ENCODE measurements at places on chromosomes 1 and 21.

DNA sequence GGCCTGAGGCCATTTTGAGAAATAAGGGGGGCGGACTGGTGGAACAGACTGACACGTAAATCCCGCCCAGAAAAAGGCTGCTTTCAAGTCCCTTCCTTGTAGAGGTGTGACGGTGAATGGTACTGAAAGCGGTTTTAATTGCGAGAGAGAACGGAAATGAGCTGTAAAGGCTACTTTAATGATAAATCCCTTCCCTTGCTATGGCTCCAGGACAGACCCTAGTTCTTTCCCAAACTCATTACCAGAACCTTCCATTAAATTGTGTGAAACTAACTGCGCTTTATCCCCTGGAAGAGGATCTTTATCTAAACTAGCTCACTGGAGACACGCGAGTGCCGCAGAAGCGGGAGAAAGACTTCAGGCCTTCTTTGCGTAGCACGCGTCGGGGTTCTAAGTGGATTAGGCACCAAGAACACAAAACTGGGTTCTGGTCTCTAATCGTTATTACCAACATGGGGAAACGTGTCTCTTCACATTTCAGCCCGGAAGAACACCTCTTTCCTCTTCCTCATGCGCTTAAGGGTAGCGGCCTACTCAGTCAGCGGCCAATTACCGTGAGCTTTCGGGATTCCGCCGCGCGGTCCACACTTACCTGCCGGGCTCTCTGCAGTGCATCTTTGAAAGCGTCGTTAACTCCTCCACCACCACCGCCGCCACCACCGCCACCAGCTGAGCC lies 441 bp downstream of the FUBP1 start:
- peak; percentile 37 for DNase-seq

GRCh38 chr1:163410073-163410999 lies 88.6 kb downstream of the NUF2 start:
- peak; percentile 18 for DNase-seq

DNA sequence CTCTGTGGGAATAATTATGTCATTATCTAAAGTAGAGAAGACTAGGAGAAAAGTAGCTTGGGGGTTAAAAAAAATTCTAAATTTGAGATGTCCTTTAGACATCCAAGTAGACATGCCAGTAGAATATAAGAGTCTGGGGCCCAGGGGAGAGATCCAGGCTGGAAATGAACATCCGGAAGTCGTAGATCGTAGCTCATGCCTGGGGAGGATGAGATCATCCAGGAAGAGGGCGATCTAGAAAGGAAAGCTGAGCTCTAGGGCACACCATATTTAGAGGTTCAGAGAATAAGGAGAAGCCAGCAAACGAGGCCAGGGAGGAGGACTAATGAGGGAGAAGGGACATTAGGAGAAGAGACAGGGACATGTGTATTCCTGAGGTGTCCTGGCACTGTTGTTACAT lies 12.2 kb downstream of the NGF start:
- DNase-seq = no peak

DNA sequence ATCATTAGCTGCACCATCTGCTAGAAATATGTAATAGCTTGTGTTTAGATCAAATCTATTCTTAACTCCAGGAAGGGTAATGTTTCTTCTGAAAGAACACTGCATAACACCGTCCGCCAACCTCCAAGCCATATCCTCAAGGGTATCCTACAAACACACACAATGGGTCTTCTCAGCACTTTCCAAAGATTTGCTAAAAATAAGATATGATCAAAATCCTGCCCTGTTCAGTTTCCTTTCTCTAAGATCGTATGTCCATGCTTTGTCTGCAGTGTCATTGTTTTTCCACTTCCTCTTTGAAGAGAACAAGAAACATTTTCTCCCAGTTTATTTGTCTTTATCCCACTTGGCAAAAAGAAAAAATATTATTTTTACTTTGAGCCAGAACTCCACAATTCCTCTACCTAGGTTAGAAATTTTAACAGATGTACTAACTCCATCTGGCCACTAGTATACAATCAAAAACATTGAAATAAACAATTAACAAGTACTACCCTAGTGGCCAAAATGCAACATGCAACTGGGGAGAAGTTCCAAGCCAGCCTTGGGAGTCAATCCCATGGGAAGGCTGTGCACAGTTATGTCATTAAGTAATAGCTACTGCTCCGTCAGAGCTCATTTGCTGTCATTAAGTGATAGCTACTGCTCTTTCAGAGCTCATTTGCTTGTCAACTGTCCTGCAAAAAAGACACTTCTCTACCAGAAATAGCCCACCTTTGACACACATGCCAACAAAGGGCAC lies 37.8 kb downstream of the FRRS1 start:
- DNase-seq = peak; percentile 43

GRCh38 chr1:33634806-33635205 lies 162.4 kb downstream of the ZSCAN20 start:
- peak; percentile 18 for DNase-seq

- no peak for DNase-seq
These were observed 579.9 kb upstream of the BEND5 start for GRCh38 chr1:49356594-49356993.

GRCh38 chr21:45282283-45283034 lies 5.2 kb downstream of the POFUT2 start:
- DNase-seq = no peak

DNA sequence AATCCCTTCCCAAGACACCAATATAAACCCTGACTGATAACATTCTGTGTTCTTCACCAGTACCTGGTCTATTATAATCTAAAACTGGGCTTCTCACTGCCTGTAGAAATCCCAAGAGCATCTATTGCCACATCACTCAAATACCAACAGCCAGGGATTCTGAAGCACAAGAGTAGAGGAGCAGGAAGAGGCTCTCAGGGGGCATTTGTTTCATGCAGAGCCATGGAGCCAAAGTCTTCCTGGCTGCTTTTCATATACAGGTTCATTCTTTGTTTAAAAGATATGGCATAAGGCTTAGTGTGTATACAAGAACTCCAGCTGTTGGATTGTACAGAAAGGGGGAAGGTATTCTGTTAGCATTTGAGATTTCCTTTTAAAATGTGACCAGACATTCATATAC lies 38.2 kb upstream of the USH2A start:
- DNase-seq = no peak

DNA sequence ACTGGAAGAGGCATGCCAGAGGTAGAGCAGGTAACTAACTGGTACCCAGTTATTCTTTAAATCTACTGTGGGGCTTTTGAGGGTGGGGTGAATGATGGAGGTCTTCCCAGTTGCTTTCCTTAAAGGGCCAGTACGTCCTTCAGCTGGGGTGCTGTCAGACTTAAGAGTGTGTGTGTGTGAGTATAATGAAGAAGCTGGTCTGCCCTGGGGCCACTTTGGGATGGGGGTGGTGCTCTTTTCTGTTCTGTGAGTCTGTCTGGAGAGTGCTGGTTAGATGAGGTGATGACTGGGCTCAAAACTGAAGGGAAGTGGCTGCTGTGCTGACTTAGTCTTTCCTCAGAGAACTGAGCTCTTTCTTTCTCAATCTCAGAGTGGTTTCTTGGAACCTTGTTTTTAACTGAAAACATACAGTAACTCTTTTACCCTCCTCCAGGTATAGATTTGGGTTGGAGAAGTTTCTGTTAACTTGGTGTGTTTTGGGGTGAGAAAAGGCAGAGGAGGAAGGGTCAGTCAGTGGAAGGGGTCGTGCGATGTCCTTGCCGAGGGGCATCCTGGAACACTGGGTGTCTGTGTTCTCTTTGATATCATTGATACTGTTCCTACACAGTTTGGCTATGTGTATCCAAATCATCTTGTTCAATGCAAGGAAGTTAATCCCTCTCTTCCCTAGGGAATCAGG lies 746 bp downstream of the MACF1 start:
- no peak for DNase-seq

DNA sequence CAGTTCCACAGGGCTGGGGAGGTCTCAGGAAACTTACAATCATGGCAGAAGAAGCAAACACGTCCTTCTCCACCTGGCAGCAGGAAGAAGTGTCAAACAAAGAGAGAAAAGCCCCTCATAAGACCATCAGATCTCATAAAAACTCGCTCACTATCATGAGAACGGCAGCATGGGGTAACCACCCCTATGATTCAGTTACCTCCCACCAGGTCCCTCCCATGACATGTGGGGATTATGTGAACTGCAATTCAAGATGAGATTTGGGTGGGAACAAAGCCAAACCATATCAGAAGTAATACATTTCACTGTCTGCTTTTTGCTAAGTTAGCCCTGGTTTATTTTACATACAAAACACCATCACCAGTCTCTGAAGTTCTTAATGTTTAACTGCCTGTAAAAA lies 68.5 kb downstream of the RBM11 start:
- no peak for DNase-seq

DNA sequence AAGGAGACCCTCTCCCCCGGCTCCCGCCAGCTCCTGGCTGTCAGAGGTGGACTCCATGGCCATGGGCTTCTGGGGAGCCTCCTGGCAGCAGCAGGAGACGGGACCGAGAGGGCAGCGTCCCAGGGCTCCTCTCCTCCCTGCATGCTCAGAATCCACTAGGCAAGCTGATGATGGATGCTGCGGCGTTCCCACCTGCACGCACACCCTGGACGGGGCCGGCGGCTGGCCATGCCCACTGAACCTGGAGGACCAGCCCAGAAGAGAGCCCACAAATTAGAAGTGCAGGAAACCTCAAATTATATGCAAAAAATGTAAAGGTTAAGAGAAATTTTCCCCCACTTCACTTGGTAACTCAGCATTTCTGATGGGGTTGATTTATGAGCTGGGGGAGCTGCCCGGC lies 77.3 kb upstream of the ARHGEF16 start:
- DNase-seq = no peak

DNA sequence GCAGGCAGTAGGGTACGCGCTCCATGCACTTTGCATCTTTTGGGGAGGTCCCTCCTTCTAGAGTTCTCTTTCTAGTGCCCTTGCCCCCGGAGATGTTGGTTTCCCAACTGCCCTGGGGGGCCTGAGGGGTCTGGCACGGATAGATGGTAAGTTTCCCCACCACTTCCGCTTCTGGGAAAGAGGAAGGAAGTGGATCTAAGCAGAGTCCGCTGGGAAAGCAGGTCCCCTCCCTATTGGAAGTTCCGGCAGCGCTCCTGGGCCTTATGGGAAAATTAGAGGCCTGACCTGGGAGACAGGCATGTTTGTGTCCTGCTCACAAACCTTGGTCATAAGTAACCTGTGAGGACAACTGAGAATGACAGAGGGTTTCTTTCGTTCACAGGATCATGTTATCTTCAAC lies 274.4 kb downstream of the RPS6KC1 start:
- DNase-seq = no peak

DNA sequence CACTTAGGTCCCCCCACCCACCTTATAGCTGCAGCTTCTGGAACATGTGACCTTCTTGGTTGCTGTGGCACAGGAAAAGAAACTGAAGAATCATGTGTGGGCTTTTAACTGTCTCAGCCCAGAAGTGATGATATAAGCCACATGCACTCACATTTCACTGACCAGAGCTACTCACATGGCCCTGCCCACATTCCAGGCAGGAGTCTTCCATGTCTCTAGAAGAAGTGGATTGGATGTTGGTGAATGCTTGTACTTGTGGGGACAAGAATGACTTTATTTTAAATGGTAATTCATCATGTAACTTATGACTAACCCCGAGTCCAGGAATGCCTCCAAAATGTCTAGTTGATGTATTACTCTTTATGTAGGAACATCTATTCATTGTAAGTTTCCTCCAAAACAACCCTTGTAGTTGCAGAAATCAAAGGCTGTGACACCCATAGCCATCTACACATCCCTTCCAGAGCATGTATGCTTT lies 15.8 kb upstream of the CAMK1G start:
- no peak for DNase-seq

- DNase-seq = no peak
These were observed 1.6 kb downstream of the ADGRL4 start for GRCh38 chr1:79004916-79005315.

- DNase-seq = no peak
These were observed 163.5 kb downstream of the KCTD3 start for GRCh38 chr1:215730600-215730999.

- DNase-seq = no peak
These were observed 2023.3 kb downstream of the NCAM2 start for GRCh38 chr21:23021481-23021880.

DNA sequence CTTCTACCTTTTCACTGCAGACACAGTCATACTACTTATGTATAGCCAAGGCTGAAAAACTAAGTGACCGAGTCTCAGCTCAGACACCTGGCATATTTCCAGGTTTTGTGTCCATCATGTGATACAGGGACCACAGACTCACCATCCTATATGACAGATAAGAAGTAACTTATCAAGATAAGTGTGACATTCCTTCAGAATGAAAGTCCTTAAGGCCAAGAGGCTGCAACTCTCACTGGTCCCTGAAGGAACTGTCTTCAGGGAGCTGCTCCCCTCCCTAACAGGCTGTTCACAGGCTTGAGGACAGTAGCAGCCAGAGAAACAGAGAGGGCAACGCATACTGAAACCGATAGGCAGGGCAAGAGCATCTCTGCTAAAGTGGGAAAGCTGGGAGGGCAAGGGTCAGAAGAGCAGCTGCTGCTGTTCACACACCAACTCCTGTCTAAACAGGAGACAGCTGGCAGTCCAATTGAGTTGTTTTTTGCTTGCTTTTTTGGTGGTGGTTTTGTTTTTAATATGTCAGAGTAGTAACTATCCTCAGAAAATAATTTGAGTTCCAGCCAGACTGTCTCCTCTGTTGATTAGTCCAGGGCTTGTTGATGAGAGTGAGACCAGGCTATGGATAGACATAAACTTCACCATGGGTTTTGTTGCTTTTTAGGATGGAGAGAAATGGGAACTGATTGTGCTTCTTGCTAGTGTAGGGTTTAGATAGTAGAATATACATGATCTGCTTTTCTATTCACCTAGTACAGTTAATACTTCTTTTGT lies 67.7 kb downstream of the MACF1 start:
- no peak for DNase-seq

DNA sequence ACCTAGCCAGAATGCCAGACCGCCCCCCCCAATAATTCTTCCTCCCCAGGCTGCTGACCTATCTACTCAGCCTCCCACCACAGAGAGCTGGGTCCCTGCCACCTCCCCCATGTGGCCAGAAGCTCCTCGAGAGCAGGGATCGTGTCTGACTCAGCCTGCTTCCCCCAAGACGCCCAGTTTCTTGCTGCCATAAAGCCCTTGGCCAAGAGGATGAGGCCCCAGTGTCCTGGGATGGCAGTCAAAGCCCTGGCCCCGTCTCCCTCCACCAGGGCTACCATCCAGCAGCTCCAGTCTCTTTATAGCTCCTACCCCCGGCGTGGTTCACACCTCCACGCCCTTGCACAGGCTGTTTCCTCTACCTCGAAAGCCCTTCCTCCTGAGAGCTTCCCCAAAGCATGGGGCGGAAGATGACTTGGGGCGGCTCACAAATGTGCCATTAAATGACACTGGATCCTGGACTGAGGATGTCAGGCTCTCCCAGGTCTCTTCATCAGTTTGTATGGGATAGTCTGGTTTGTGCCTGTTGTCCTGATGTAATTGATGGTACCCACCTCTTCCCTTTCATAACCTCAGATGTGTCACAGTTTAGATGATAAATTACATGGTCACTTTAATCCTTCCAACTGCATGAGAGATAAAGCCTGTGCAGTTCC lies 13.2 kb downstream of the ADGRB2 start:
- DNase-seq = no peak

Measured in A549 (cell line).